Suprapubic skin (tissue), 4 donors: ENCODE measurements at places on chromosomes 12 and 14.

DNA sequence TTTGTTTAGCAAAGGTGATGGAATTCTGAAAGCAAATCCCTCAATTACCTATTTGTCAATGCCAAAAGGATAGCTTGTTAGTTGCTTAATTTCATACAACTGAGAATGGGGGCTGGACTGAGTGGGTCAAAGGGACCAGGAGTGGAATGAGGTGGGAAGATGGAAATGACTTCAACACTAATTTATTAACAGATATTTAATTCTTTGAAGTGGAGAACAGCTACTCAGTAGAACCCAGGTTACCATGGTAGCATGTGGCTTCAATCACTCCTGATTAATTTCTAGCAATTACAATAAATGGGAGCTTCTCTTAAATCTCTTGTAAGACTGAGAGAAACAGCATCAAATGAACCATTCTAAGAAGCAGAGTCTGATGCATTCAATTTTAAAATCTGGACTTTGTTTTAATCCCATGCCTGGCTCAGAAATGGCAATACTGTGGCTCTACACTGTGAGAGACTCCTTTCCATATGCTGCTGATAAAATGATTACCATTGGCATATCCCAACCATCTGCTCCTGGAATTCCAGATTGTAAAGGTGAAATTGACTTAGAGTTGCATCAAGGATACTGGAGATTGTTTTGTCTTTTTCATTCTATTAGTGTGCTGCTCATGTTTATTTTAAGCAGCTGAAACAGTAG is 607.8 kb downstream of the SNAPC1 start:
- no peaks in the 10 kb centered on the region for H3K36me3 ChIP-seq
- H3K4me1 ChIP-seq, result no peaks in the 10 kb centered on the region
- no peaks in the 10 kb centered on the region for H3K27me3 ChIP-seq
- H3K27ac ChIP-seq, result no peak overlapping the region
- DNase-seq, result no peak
- H3K4me3 ChIP-seq, result no peak overlapping the region

GRCh38 chr14:23444314-23444713 is 8.9 kb upstream of the MYH7 start:
- no peak overlapping the region for H3K27ac ChIP-seq
- no peak for DNase-seq
- no peaks in the 10 kb centered on the region for H3K27me3 ChIP-seq
- H3K4me1 ChIP-seq, result peaks cover 13% of the 10 kb centered on the region

- no peak overlapping the region for H3K27ac ChIP-seq
- H3K27me3 ChIP-seq, result no peaks in the 10 kb centered on the region
- no peak for DNase-seq
- no peak overlapping the region for H3K4me3 ChIP-seq
- H3K4me1 ChIP-seq, result no peaks in the 10 kb centered on the region
Observed at GRCh38 chr14:104157016-104157928, 18.9 kb downstream of the KIF26A start.

GRCh38 chr14:87386524-87386923 is 606.5 kb downstream of the GALC start:
- no peaks in the 10 kb centered on the region for H3K36me3 ChIP-seq
- H3K27ac ChIP-seq, result no peak overlapping the region
- H3K4me1 ChIP-seq, result no peaks in the 10 kb centered on the region

DNA sequence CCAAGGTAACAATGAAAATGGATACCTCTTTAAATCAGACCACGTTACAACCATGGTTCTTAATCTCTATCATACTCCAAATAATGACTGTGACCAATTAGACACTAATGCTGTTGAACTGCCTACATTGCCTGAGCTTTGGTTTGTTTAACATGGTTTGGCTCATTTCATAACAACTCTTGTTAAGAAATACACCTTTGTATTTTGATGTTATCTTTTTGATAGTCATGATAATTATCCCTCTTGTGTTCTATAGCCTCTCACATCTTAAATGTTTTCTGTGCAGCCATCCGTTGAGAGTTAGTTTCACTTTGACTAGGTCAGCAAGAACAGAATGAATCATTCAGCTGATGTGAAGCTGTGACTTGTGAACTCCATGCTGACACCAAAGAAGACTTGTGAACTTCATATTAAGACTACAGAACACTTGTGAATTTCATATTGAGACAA is 75.5 kb upstream of the RERGL start:
- no peaks in the 10 kb centered on the region for H3K36me3 ChIP-seq
- H3K4me1 ChIP-seq, result peaks cover 7% of the 10 kb centered on the region
- DNase-seq, result no peak
- peak overlapping the region; percentile 3 for H3K4me3 ChIP-seq
- H3K27ac ChIP-seq, result no peak overlapping the region

DNA sequence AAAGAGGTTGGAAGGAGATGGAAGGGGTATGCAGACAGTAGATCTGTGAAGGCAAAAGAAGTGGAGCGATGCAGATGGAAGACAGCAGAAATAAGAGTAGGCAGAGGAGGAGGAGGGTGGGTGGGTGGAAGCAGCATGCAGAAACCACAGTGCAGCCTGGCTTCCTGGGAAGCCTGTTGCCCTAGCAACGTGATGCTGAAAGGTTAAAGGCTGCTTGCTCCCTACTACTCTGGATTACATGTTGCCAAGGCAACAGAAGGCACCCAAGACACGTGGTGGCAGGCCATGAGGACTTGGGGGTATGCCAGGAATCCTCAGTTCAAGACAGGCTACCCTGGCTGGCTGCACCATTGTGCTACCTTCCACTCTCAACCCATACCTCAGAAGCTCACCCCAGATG is 129.6 kb downstream of the GRIN2B start:
- no peak for DNase-seq
- H3K4me3 ChIP-seq, result no peak overlapping the region
- no peak overlapping the region for H3K27ac ChIP-seq
- H3K4me1 ChIP-seq, result no peaks in the 10 kb centered on the region
- H3K27me3 ChIP-seq, result no peaks in the 10 kb centered on the region

DNA sequence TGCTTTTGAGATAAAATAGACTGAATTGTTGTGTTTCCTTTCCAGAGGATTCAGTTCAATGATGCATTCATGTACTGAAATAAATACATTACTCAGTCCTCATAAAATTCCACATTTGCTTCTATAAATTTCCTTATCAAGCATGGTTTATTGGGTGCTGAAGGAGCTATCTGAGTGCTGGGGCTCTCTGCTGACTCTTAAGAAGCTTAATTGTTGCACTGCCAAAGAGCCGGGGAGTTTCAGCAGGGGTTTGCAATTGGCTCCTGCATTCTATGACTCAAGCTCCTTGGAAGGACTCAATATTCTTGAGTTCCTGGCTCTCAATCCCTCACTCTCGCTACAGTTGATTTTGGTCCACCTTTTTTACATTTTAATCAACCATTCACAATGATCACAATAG is 69.8 kb upstream of the PYGL start:
- no peaks in the 10 kb centered on the region for H3K4me1 ChIP-seq
- H3K36me3 ChIP-seq, result no peaks in the 10 kb centered on the region
- no peak overlapping the region for H3K4me3 ChIP-seq
- no peaks in the 10 kb centered on the region for H3K27me3 ChIP-seq
- no peak for DNase-seq

DNA sequence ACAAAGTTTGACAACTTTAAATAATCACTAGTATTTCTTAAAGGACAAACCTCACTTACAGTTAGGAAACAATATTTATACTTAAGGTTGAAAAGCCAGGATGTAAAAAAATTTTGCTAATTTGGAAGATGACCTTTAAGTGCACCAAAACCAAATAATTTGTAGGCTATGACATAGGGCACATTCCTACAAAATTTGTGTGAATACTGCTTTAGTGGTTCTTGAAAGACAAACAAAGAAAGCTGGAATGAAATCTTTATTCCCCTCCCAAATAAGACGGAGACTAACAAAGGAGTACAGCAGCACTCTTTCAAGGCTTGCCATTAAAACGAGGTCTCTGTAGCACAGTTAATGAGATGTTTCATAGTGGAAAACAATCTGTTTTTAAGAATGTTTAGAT is 45.6 kb downstream of the MSRB3 start:
- H3K27ac ChIP-seq, result no peak overlapping the region
- peaks cover 3% of the 10 kb centered on the region for H3K4me1 ChIP-seq
- no peaks in the 10 kb centered on the region for H3K36me3 ChIP-seq
- no peak for DNase-seq
- no peaks in the 10 kb centered on the region for H3K27me3 ChIP-seq

GRCh38 chr14:101726295-101726953 is 35.1 kb upstream of the PPP2R5C start:
- no peak overlapping the region for H3K27ac ChIP-seq
- no peak overlapping the region for H3K4me3 ChIP-seq
- H3K27me3 ChIP-seq, result no peaks in the 10 kb centered on the region
- no peaks in the 10 kb centered on the region for H3K36me3 ChIP-seq

DNA sequence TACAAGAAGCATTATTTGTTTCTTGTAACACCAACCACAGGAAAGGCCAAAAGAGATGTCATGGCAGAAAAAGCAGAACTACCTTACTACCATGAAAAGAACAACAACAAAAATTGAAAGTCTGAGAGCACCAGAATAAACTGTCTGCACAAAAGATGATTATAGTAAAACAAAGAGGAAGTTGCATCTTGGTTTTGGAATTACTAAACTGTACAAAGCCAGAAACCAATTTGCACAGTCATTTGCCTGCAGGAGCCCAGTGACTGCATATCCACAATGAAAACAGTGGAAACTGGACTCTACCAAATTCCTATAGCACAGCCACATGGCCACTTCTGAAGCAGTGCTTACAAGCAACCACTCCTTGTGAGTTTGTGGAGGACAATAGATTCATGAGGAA is 276.2 kb downstream of the SSPN start:
- H3K4me3 ChIP-seq, result no peak overlapping the region
- H3K27me3 ChIP-seq, result no peaks in the 10 kb centered on the region
- no peaks in the 10 kb centered on the region for H3K4me1 ChIP-seq
- H3K36me3 ChIP-seq, result peaks cover 34% of the 10 kb centered on the region
